Stimulated activated CD8-positive, alpha-beta memory T cell treated with anti-CD3 and anti-CD28 coated beads, Interleukin-7, amount 100 ng/mL, for 1 hour (primary cell): ENCODE measurements at places on chromosomes 2 and 18.

- DNase-seq, result no peak
Observed at GRCh38 chr2:198004921-198005829, 200.8 kb downstream of the PLCL1 start.

GRCh38 chr2:54652540-54652939 is 70.9 kb upstream of the EML6 start:
- DNase-seq, result no peak

DNA sequence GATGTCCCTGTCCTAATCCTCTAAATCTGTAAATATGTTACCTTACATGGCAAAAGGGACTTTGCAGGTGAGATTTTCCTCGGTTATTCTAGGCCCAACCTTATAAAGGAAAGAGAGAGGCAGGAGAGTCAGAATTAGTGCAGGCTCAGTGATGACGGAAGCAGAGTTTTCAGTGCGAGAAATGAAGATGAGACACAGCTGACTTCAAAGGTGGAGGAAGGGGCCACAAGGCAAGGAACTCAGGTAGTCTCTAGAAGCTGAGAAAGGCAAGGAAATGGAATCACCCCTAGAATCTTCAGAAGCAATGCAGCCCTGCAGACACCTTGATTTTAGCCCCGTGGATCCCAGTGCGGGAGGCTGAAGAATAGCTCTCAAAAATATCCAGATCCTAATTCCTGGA is 7.2 kb upstream of the LCLAT1 start:
- DNase-seq, result no peak

- DNase-seq, result no peak
Observed at GRCh38 chr2:172251231-172251630, 148.5 kb upstream of the DLX2 start.

GRCh38 chr2:30847329-30847728 is 40.1 kb upstream of the CAPN13 start:
- DNase-seq, result no peak
